ENCODE measurements at places on chromosomes 11 and 22.

GRCh38 chr11:8096575-8096974 is 15.6 kb downstream of the TUB start:
- no peak for DNase-seq

GRCh38 chr11:10485646-10486045 is 30.6 kb downstream of the AMPD3 start:
- DNase-seq = no peak

GRCh38 chr22:29772170-29772641 is 5.0 kb downstream of the UQCR10 start:
- DNase-seq = no peak

DNA sequence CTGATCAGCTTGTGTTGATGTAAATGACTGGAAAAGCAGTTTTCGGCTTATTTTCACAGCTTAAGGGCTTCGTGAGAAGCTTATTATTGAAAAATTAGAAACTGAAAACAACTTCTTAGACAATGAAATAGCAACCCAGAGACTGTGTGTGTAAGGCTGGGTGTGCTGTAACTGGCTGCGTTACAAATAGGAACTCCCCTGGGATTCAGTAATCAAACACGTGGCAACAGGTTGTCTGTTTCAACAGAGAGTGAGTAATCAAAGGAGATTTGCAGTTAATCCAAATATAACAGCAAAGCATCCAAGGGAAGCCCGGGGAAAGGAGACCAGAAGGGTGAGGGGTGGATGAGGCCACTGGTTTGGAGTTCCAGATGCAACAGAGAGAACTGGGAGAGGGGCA is 19.2 kb downstream of the NTM start:
- DNase-seq = no peak

DNA sequence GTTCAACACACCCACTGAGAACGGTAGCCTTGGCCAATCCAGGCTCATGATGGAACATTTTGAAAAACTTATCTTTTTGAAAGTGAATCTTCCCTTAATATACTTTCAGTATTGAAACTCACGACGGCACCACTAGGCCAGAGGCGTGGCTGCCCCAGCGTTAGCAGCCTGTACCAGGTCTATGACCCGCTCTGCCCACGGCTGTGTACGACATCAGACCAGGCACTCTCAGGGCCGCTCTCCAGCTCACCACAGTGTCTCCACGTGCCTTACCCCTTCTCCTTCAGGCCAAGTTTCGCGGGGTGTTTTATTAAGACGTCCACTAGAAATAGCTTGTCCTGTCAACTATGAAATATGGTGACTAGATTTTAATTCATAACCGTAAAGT is 31.2 kb downstream of the ALG12 start:
- no peak for DNase-seq

Measured in NCI-H1436 treated with DMSO at 0.1 percent for 48 hours (cell line).